ENCODE measurements at places on chromosomes 2 and 18.

- no peak for DNase-seq
These were observed 366.1 kb downstream of the EN1 start for GRCh38 chr2:118481299-118481698.

DNA sequence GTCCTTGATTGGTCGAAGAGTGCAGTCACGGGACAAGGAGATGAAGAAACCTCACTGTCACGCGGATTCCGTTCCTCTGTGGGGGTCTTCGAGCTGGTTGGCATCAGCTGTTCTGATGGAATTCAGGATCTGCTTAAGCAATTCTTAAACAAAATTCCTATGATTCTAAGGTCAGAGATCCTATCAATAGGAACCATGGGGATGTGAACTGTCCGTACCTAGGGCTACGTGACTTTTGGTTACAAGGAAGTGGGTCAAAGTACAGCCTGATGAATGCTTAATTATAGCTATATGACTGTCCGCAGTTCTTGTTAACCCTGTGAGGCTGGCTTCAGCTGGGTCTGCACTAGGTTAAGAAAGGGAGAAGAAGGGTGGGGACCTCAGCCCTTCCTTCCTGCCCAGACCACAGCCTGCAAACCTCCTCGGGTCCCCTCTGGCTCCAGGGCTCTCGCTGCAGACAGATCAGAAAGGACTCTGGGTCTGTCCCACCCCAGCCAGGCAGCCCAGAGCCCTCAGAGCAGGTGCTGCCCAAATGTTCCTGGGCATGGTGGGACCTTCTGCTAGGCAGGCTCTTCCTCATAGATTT is 44.2 kb upstream of the TAF1B start:
- DNase-seq: peak; percentile 85

DNA sequence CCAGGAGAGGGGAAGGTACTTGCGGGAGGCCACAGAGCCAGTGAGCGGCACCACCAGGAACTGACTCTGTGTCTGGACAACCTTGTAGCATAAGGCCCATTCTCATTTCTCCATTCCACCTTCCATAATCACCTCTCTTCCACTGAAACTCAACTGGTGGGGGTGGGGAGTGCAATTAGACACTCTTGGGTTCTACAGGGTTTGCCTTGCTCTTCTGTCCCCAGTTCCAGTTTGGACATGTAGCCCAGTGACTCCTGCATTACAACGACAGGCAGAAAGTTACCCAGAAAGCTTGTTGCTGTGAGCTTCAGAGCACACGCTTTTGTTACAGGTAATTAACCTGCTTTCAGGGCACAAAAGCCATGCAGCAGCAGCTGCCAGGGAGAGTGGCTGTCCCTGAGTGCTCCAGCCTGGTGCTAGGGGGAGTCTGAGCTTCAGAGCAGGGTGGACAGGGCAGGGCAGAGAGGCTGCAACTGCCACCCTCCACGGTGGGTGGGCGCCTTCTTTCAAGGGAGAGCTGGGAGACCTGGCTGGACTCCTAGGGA is 65.2 kb downstream of the COPS8 start:
- no peak for DNase-seq

DNA sequence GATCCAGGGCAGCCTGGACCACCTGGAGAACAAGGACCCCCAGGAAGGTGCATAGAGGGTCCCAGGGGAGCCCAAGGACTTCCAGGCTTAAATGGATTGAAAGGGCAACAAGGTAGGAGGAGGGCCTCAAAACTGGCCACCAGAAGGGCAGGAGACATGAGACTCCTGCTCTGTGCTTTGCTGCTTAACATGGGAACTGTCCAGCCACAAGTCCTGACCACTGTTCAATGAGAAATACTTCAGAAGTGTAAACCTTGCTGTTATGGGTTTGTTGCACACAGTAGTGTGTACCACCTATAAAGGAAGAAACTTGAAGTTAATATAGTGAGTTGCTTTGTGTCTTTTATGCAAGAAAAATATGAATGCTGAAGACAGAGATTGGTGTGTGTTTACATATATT is 44.2 kb upstream of the MFF start:
- no peak for DNase-seq

DNA sequence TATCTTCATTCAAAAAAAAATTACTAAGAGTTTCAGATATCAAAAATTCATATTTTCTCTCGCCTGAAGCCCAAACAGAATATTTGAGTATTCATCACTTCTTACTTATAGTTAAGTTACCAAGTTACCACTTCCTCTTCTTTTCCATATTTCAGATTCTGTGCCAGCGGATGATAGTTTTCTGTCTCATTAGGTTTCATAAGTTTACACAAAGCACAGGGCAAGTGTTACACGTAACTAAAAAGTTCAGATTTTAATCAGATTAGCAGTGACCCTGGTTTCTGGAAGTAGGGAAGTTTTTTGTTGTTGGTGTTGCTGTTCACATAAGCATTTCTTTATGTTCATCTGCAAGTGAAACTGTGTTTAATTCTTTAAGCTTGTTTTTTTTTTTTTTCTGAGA is 10.2 kb downstream of the AFTPH start:
- no peak for DNase-seq

- DNase-seq: no peak
These were observed 87.1 kb downstream of the MEP1B start for GRCh38 chr18:32276906-32277305.

GRCh38 chr2:172836347-172836821 is 100.7 kb downstream of the RAPGEF4 start:
- no peak for DNase-seq

DNA sequence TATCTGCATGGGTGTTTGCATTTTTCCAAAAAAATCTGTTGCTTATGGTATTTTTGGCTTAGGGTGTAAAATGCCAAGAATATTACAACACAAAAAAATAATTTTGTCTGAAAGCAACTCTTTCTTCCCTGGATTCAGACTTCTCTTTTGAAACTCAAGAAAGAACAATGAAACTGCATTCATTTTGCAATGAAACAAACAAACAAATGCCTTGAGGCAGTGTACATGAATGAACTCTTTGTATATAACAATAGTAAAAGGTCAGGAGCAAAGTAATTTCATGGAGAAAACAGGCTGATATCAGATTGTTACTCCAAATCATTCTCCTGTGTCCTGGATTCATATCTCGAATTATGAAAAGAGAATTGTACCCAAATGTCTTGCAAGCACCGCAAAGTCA is 301.6 kb upstream of the CDH20 start:
- DNase-seq: no peak

DNA sequence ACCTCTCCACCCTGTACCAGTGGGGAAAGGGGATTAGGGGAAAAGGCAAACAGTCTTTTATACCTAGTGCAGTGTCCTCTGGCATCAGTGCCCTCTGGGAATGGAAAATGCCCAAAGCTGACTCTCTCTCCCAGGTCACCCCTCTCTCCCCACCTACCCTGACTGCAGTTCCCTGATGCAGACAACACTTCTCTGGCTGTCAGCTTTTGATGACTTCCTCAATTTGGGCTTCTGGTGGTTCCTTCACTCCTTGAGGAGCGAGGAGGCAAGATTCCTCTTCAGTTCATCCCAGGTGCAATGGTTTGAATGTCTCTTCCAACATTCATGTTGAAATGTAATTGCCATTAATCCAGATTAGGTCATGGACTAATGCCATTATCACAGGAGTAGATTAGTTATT is 19.7 kb upstream of the PPM1B start:
- no peak for DNase-seq

GRCh38 chr2:11454824-11455223 is 11.1 kb downstream of the E2F6 start:
- DNase-seq: no peak

DNA sequence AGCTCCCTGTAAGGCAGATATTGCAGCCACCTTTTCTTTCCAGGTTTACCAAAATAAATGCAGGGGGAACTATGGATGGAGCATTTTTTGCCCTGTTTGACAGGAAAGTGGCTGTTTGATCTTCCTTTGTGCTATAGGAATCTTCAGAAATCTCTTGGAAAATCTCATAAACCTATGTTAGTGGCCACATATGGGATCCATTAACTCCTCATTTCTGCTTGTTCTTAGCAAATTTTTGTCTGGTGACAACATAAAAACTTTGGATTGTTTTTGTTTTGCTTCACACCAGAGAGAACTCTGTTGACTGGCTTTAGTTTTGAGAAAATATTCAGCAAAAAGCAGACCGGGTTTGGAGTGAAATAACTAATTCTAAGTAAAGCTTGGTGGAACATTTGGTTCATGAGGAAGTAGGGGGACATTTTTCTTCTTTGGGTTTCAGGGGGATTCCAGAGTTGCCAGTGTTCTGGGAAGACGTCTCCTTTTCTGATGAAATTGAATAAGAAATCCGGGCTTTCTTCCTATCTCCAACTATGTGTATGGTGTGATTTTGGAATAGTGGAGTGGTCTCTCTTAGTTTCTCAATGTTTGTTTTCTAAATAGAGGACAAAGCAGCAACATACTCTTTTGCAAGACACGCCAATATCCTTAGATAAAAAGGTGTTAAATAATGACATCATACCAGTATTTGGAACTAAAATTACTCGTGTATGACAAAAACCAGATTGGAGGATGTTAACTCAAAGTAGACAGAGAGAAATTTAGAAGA is 174.4 kb downstream of the ICOS start:
- DNase-seq: no peak

DNA sequence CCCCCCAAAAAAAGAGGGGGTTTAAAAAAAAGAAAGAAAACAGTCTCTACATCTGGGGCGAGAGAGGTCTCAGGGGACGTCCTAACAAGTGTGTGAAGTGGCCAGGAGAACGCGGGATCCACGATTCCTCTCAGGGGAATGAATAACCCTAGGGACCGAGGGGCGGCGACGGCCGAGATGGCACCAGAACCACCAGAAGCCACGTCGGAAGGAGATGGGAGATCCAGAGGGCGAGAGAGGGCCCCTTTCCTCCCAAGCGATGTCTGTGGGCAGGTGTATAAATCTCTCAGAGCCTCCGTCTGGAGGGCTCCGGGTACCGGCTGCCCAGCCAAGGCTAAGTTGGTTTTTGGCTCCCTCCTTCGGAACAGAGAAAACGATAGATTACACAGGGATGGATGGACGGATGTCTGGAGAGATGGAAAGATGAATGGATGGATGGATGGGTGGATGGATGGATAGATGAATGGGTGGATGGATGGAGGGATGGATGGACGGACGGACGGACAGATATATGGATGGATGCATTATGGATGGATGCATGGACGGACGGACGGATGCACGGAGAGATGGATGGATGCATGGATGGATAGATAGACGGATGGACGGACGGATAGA is 1.7 kb downstream of the EPHA4 start:
- DNase-seq: peak; percentile 28

DNA sequence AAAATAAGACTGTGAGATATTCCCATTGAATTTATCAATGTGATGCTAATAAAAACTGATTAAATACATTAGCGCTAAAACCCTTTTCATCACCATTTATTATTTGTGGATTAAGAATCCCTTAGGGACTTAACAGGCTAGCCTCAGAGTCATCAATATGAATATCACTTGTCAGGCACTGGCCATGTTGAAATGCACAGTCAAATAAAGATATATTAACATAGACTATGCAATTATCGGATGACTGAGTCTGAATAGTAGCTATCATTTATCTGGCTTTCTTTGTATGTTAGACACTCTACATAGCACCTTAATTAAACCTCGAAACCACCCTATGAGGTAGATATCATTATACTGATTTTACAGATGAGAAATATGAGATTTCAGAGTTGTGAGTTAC is 213.6 kb downstream of the RDH14 start:
- DNase-seq: no peak

- DNase-seq: no peak
These were observed 170.0 kb downstream of the CELF4 start for GRCh38 chr18:37395631-37396030.

- no peak for DNase-seq
These were observed at the start of gene HRH4 for GRCh38 chr18:24460388-24460787. Gene HRH4, plus strand, starts transcription at chr18:24460637. Its CDS starts 92 bp downstream, at chr18:24460729.

- DNase-seq: no peak
These were observed 143.8 kb downstream of the PIEZO2 start for GRCh38 chr18:11005528-11005927.

GRCh38 chr18:36185157-36185556 is 2.1 kb upstream of the MOCOS start:
- DNase-seq: no peak

DNA sequence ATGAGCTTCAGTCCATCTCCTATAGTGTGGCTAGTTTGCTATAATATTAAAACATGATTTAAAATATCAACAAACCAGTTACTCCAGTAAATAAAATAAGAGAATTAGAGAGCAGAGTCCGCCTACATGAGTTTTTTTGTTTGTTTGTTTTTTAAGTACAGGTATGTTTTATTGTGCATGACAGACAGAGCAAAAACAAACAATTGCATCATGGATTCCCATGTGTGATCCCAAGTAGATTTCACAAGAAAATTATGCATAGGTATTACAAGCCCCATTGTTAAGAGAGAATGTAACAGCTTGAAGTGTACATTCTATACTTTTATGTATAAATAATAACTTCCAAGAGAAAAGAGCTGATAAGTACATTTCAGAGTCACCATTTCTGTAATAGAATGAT is 21.0 kb downstream of the SULT1C3 start:
- no peak for DNase-seq

DNA sequence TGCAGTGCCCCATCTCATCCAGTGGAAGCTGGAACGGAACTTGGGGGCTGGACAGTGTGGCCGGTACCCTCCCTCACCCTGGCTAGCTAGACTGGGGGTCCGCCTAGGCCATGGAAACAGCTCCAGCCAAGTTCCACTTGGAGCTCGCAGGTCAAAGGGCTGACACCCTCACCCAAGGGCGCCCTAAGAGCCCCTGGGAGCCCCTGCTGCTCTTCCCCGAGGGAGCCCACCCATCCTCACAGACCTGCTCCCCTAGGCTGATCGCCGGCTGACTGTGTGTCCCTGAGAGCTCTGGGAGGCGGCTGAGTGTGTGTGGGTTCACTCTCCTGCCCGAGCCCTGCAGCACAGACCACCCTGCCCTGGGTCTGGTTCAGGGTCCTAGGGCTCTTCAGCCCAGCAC is 118.2 kb upstream of the OTOS start:
- DNase-seq: no peak

DNA sequence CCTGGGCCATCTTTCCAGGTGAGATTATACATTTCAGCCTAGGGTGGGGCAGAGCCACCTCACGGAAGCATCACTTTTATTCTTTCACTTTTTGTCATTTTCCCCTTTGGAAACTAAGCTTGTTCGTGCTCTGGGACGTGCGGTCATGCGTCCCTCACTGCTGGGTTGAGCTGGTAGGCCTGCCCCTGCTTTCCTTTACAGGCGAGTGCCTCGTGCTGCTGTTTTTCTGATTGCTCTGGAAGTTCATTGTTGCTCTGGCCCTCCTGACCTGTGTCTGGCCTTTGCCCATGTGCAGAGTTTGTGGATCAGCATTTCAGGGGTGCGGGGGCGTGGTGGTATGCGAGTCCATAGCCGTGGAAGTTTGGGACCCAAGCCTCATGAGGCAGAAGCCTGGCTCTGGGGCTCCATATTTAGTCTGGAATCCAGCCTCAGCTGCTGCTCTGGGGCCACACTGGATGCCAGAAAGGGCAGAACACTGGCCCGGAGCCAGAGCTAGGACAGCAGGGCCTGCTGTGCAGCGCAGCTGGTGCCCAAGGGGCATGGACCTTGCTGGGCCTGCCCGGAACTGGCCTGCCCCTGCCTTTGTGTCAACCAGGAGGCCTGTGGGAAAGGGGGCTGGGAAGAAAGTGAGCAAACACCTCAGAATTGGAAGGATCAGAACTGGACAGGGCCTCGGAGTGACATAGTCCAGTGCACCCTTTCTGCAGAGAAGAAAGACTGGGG is 51.1 kb downstream of the CTIF start:
- no peak for DNase-seq

Data from small intestine (tissue), 16 donors.